CD4-positive, alpha-beta T cell treated with Interleukin-12 subunit alpha and Interleukin-12 subunit beta, for 1 hour (primary cell): ENCODE measurements at places on chromosomes 2 and 18.

DNA sequence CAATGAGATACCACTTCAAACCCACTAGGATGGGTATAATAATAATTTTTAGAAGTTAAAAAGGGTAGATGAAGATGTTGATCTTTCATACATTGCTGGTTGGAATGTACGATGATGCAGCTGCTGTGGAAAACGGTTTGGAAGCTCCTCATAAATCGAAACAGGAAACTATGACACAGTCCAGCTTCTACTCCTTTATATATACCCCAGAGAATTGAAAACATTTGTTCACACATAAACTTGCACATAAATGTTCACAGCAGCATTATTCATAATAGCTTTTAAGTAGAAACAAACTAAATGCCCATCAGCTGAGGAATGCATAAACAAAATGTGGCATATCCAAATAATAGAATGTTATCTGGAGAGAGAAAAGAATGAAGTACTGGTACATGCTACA lies 95.0 kb downstream of the STRADB start:
- DNase-seq, result no peak

DNA sequence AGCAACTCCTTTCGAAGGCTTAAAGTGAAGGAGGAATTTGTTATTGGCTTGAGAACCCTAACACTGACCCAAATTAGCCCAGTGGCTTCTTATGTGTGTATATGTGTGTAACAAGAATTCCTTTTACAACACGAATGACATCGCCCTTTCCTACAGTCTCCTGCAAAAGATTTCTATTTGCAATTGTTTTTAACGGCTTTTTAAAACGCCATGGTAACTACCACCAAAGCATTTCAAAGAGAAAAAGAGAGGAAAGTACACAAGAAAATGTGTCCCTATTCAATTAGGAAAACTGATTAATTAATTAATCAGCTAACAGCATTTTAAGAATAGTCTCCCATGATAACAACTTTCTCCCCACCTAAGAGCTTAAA lies 58.1 kb downstream of the PAX3 start:
- DNase-seq, result no peak

GRCh38 chr2:98093146-98093545 lies 6.2 kb downstream of the VWA3B start:
- no peak for DNase-seq

- no peak for DNase-seq
These were observed 147.8 kb upstream of the SPHKAP start for GRCh38 chr2:228329282-228329681.

DNA sequence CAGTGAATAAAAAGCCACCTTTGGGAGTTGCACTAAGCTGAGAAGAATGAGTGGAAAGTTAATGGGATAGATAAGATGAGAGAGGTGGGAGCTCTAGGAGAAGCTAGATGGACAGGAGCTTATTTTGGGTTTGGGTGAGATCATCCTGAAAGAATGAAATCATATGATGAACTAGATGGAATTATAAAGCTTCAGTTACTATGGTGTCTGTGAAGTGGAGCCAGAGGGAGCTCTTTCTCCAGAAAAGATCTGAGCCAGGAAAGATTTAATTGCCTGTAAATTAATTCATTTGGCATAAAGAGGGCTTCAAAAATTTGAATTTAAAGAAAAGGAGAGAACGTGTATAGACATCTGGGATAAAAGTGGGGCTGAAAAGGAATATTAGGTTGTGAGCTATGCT lies 10.3 kb downstream of the DNAH6 start:
- DNase-seq, result no peak

DNA sequence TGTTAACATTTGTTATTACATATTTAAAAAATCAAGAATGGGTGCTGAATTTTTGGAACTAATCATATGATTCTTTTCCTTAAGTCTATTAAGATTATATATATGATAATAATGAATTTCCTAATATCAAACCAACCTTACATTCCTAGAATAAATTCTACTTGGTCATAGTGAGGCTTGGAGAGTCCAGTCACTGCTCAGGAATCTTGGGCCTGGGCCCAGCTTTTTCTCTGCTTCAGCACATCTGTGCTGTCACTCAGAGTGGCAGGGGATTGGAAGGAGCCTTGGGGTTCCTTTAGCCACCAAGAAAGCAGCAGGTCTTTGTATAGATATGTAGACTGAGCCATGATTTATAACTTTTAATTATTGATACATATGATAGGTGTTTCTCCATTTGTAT lies 19.9 kb upstream of the ZAP70 start:
- no peak for DNase-seq

- no peak for DNase-seq
These were observed 55.9 kb downstream of the COPS8 start for GRCh38 chr2:237141571-237142051.

DNA sequence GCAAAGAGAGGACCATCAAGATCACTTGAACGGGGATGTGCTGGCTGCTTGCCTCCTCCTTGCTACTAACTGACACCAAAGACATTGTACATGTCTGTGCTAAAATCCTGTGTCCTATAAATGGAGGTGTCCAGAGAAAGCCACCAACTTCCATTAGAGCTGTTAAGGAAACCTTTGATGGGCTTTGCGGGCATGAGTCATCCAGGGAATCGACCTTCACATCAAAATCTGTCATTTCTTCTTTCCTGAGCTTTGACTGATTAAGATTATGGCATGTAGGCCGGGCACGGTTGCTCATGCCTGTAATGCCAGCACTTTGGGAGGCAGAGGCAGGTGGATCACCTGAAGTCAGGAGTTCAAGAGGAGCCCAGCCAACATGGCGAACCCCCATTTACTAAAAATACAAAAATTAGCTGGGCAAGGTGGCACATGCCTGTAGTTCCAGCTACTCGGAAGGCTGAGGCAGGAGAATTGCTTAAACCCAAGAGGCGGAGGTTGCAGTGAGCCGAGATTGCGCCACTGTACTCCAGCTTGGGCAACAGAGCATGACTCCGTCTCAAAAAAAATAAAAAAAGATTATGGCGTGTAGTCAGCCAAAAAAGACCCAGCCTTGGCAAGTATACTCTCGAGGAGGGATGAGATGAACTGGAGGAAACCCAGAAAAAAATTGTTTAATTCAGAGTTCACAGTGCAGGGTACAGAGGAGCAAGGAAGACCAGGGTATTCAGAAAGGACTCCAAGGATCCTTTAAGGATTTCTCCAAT lies 115.8 kb downstream of the CABLES1 start:
- no peak for DNase-seq

DNA sequence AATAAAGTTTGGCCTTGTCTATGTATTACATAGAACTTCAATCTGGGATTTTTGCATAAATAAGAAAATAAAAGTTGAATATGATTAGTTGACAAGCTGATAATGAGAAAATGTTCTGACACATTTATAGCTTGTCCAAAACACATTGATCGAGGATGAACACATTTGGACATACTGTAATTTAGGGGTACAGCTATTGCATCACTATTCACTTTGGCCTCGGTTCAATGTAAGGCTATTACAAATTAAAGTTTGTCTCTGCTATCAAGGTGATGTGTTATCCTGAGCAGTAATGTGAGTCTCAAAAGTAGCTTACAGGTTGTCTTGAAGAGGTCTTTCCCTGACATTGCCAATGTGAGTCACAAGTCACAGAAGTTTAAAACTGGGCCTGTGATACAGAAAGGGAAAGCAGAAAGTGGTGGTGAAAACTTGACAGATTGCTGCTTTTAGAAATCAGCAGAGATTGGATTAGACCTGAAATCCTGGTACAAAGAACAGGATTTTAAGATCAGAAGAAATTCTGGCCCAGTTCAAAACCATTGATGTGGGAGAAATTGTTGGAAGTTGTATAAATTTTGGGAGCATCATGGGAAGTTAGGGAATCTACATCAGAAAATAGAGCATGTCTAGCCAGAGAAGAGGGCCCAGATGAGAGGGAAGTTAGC lies 674.1 kb downstream of the NYAP2 start:
- no peak for DNase-seq

- DNase-seq, result no peak
These were observed 27.1 kb upstream of the FZD5 start for GRCh38 chr2:207796585-207797350.

DNA sequence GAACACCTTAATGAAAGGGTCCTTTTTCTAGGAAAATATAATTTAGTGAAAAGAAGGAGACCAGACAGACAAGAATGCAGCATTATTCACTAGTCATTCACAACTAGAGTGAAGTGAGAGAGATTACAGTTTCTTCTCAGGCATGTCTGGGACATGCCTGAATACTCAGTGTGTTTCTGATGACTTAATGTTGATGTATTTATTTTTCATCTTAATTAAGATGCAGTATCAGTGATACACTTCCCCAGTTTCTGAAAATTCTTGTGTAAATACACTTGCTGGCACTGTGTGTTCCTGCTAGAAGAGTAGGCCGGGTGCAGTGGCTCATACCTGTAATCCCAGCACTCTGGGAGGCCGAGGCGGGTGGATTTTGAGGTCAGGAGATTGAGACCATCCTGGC lies 143.6 kb downstream of the MYO3B start:
- DNase-seq, result no peak

DNA sequence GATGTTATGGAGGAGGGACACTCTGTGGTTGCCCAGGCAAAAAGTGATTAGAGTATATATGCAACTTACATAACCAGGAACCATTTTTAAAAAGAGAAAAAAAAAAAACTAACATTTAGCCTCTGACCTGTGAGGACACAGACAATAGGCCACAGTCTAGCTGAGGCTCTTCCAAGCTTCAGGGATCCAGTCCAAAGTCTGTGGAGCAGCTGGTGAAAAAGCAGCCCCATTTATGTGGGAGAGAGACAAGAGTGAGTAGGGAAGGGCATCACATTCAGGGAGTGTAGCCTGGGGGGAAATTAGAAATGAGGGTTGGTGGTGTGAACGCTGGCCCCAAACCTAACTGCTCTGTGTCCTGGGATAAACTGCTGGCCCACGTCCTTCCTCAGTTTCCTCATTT lies 122.8 kb downstream of the MYO5B start:
- no peak for DNase-seq

GRCh38 chr18:2515908-2516625 lies 55.2 kb downstream of the METTL4 start:
- DNase-seq, result peak; percentile 15

GRCh38 chr18:35132021-35132902 lies 91.0 kb downstream of the MAPRE2 start:
- no peak for DNase-seq

GRCh38 chr2:43225093-43225787 lies 1.2 kb downstream of the ZFP36L2 start:
- peak; percentile 72 for DNase-seq

DNA sequence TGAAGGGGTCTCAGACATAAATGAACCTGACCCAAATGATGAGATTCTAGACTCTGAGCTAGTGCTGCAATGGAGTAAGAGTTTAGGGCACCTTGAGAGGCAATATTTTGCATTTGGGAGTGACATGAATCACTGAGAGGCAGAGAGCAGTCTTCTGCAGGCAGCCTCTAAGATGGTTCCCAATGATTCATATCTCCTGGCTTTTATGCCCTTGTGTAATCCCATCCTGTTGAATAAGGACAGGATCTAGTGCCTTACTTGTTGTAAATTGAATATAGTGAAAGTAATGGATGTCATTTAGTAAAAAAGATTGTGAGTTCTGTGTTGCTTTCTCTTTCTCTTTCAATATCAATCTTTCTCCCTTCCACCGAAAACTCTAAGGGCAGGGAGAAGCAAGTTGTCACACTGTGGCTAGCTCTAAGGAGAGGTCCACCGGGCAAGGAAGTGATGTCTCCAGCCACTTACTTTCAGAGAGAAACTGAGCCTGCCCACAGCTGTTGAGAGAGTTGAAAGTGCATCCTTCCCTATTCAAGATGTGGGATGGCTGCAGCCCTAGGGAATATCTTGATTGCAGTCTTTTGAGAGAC lies 144.7 kb downstream of the TRIB2 start:
- DNase-seq, result peak; percentile 11

DNA sequence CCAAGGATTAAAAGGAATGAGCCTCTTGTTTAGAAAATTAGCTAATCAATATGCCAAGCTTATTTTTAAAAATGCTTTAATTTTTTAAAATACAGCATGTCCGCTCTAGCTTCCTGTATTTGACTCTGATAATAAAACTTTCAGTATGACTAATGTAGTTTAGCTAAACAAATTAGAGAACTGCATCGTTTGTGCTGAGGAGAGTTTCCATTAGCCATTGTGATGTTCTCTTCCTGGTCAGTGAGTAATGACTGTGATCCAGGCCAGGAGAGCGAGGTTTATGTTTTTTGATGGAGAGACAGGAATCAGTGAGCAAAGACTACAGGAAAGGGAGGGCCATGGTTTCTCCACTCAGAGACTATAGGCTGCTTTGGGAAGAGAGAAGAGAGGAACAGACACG lies 237.2 kb upstream of the ETAA1 start:
- DNase-seq, result no peak

- no peak for DNase-seq
These were observed 136.7 kb upstream of the CDH2 start for GRCh38 chr18:28313602-28314001.

GRCh38 chr2:174280596-174280995 lies 32.3 kb upstream of the OLA1 start:
- no peak for DNase-seq

DNA sequence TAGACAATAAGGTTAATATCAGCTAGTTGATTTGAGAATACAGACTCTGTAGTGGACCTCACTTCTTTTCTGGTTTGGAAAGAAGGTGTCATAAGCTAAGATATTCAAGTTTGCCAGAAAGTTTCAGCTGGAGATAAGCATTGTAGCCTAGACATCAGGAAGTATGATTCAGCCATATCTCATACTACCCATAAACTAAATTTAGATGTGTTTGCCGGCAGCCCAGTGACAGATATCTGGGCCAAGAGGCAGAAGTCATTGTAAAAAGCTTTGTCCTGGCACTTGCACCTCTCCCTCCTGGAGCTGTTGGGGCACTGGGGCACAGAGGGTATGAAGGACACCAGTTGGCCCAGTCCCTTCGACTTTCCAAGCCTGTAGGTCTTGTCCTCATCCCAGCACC lies 128.0 kb downstream of the EPHA4 start:
- no peak for DNase-seq

DNA sequence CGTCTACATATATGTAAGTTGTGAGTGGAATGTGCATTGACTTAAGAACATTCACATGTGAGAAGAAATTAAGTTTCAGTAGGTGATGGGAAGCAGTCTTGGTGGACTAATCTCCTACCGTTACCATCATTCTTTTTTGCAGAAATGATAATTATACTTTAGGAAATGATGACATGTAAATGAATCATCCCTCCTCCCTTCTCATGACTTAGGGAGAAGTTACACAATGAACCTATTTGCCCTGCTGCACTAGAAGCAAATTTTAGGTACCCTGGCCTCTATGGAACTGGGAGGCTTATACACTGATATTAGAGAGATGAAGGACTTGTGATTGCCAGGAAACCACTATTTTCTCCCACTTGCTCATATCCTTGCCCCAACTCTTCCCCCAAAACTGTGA lies 214.2 kb downstream of the CALCRL start:
- no peak for DNase-seq

GRCh38 chr2:59223742-59224141 lies 982.6 kb upstream of the FANCL start:
- no peak for DNase-seq

DNA sequence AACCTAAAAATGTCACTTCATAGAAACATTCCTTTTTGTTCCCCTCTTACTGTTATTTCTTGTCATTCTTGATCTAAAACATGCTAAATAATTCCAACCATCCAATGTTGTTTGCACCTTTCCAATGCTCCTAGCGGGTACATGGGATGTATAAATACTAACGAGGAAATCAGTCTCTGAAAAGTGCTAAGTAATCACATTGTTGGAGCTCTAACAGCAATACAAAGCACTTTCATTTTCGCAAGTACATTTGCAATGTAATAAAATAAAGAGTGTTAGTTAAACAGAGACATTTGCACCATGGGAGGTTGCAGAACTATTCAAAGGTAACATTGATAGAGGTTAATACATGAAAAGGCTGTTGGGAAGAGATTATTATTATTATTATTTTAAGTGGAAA lies 286.2 kb upstream of the ACVR2A start:
- no peak for DNase-seq
